ENCODE measurements at places on chromosomes 5 and 9. TPM values are rescaled to one million over a fixed set of nuclear protein-coding genes. Genes with fewer than 3 reads are reported as not detected.

DNA sequence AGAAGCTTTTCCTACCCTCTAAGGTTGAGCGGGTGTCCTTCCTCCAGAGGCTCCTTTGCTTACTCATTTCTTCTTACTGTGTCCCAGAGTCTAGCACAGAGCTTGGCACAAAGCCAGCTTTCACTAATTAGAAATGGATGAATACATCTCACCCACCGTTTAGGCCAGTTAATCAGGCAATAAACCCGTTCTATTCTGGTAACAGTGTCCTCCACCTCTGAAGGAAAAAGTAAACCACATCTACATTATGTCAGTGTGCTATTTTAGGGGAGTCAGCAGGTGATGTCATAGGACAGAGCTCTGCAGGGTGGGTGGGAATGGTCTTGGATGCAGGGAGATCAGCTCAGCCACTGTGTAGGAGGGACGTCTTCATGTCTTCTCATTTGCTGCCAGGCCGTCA is 109.2 kb downstream of the OSTF1 start:
- H3K4me1 ChIP-seq = no peaks in the 10 kb centered on the region
- H3K27ac ChIP-seq = no peak overlapping the region
- DNase-seq = no peak
- H3K36me3 ChIP-seq = no peaks in the 10 kb centered on the region

DNA sequence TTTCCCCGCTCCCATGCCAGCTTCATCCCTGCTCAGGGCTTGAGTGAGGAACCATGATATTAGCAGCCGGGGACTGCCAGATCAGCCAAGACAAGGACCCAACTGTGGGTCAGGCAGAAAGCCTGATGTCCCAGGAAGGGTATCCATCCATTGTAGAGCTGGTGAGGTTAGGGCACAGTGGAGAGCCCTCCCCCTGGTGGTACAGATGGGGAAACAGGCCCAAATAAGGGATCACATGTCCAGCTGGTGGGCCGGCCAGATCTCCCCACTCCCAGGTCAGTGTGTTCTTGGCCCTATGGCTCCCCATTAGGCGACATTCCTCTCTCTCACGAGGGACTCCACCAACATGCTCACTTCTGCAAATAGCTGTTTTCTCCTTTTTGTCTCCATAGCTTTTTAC is 9.0 kb downstream of the CDX1 start:
- no peak for DNase-seq
- no peak overlapping the region for H3K27ac ChIP-seq
- H3K4me1 ChIP-seq = no peaks in the 10 kb centered on the region
- no peaks in the 10 kb centered on the region for H3K27me3 ChIP-seq
- H3K4me3 ChIP-seq = no peak overlapping the region
- no peaks in the 10 kb centered on the region for H3K36me3 ChIP-seq

- peaks cover 60% of the 10 kb centered on the region for H3K27me3 ChIP-seq
- H3K27ac ChIP-seq = no peak overlapping the region
- peaks cover 18% of the 10 kb centered on the region for H3K4me1 ChIP-seq
- no peak for DNase-seq
- H3K36me3 ChIP-seq = no peaks in the 10 kb centered on the region
- no peak overlapping the region for H3K4me3 ChIP-seq
Observed at GRCh38 chr5:173231996-173232498, 3.0 kb downstream of the NKX2-5 start.

GRCh38 chr5:10556289-10556807 is 7.5 kb upstream of the ANKRD33B start:
- no peak overlapping the region for H3K4me3 ChIP-seq
- H3K4me1 ChIP-seq = peaks cover 11% of the 10 kb centered on the region

- no peak overlapping the region for H3K27ac ChIP-seq
- no peaks in the 10 kb centered on the region for H3K36me3 ChIP-seq
- no peak overlapping the region for H3K4me3 ChIP-seq
Observed at GRCh38 chr9:85895685-85896084, 45.3 kb upstream of the NAA35 start.

GRCh38 chr5:178331491-178331996 is 98.9 kb upstream of the PHYKPL start:
- DNase-seq = no peak
- H3K27me3 ChIP-seq = no peaks in the 10 kb centered on the region
- no peaks in the 10 kb centered on the region for H3K4me1 ChIP-seq
- H3K4me3 ChIP-seq = no peak overlapping the region
- no peaks in the 10 kb centered on the region for H3K36me3 ChIP-seq

GRCh38 chr5:135335031-135335828 is 63.8 kb downstream of the MACROH2A1 start:
- no peak overlapping the region for H3K27ac ChIP-seq
- H3K4me3 ChIP-seq = no peak overlapping the region
- no peaks in the 10 kb centered on the region for H3K4me1 ChIP-seq
- no peak for DNase-seq
- no peaks in the 10 kb centered on the region for H3K27me3 ChIP-seq

GRCh38 chr5:136276946-136277345 is 84.0 kb upstream of the SMIM32 start:
- H3K4me3 ChIP-seq = no peak overlapping the region
- no peaks in the 10 kb centered on the region for H3K4me1 ChIP-seq
- H3K27ac ChIP-seq = no peak overlapping the region
- no peaks in the 10 kb centered on the region for H3K36me3 ChIP-seq
- no peaks in the 10 kb centered on the region for H3K27me3 ChIP-seq

- no peaks in the 10 kb centered on the region for H3K4me1 ChIP-seq
- H3K36me3 ChIP-seq = no peaks in the 10 kb centered on the region
- H3K27me3 ChIP-seq = no peaks in the 10 kb centered on the region
- no peak overlapping the region for H3K4me3 ChIP-seq
- no peak for DNase-seq
- H3K27ac ChIP-seq = no peak overlapping the region
Observed at GRCh38 chr5:144422018-144422727, 251.5 kb downstream of the KCTD16 start.

DNA sequence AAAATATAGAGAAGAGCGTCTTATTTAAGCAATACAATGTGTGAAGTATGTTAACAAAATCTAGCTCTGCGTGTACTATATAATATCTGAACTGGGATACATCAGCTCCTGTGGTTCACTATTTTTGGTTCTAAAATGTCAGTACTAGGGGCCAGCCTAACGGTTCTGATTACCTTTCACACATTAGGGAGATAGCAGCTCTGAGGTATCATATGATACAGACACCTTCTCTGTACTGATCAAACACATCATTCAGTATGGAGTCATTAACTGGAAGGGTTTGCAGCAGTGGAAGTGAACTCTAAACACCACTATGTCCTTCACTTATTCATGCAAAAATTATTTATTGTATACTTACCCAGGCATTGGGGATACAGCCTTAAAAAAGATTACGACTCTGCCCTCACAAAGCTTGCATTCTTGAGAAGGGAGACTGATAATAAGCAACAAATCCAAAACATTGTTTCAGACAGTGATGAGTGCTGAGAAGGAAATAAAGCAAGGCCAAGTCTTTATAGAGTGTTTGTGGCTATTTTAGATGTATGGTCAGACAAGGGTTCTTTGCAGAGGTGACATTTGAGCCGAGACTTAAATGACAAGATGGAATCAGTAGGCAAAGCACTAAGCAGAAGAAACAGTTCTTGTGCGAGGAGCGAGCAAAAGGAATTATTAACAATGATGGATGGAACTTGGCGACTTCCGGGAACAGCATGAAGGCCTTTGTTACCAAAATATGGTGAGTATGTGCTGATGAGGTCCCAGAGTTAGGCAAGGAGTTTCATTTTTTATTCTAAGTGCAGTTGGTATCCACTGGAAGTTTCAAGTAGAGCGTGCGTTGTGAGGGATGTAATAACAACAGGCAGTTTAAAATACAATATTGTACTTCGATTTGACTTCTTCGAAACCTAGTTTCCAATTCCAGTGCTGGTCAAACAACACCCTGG is 1.8 kb upstream of the LNPEP start:
- no peaks in the 10 kb centered on the region for H3K36me3 ChIP-seq
- H3K27ac ChIP-seq = peak overlapping the region; percentile 83
- peak overlapping the region; percentile 60 for H3K4me3 ChIP-seq
- DNase-seq = no peak

- no peak for DNase-seq
- no peaks in the 10 kb centered on the region for H3K4me1 ChIP-seq
- no peak overlapping the region for H3K27ac ChIP-seq
- no peaks in the 10 kb centered on the region for H3K36me3 ChIP-seq
- H3K4me3 ChIP-seq = no peak overlapping the region
Observed at GRCh38 chr5:175230299-175230698, 213.7 kb downstream of the DRD1 start.

DNA sequence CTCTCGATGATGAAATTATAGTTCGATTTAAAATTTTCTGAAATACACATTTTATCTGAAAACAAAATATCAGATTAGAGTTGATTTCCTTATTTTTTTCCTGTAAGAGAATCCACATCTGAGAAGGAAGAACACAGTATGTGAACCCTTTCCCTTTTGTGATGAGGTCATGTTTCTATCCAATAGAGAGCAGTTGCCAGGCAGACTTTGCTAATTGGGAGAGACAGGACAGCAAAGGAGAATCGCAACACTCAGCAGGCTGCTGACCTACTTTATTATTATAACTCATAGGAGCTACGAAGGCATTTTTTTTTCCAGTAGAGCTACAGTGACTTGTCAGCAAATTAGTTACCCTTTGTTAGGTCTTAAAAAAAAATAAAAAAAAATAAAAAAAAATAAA is 242.1 kb downstream of the HCN1 start:
- H3K4me1 ChIP-seq = no peaks in the 10 kb centered on the region
- DNase-seq = no peak
- H3K4me3 ChIP-seq = no peak overlapping the region
- H3K27ac ChIP-seq = no peak overlapping the region

DNA sequence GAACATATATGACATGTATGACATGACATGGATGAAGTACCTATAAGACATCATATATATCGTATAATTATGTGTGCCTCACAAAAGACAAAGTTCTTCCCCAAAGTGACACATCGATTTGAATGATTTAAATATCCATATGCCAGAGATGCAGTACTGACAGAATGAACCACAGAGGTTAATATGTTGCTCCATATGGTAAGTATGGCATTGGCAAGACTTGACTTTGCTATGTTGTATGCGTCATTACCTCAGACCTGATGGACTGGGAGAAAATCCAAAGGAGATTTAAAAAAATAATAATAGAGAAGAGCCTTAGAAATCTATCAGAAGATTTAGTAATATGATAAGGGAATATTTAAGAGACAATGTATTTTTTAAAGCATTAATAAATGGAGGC is 263.2 kb downstream of the PJA2 start:
- no peak overlapping the region for H3K4me3 ChIP-seq
- H3K27ac ChIP-seq = no peak overlapping the region
- no peaks in the 10 kb centered on the region for H3K36me3 ChIP-seq
- DNase-seq = no peak
- H3K27me3 ChIP-seq = no peaks in the 10 kb centered on the region

DNA sequence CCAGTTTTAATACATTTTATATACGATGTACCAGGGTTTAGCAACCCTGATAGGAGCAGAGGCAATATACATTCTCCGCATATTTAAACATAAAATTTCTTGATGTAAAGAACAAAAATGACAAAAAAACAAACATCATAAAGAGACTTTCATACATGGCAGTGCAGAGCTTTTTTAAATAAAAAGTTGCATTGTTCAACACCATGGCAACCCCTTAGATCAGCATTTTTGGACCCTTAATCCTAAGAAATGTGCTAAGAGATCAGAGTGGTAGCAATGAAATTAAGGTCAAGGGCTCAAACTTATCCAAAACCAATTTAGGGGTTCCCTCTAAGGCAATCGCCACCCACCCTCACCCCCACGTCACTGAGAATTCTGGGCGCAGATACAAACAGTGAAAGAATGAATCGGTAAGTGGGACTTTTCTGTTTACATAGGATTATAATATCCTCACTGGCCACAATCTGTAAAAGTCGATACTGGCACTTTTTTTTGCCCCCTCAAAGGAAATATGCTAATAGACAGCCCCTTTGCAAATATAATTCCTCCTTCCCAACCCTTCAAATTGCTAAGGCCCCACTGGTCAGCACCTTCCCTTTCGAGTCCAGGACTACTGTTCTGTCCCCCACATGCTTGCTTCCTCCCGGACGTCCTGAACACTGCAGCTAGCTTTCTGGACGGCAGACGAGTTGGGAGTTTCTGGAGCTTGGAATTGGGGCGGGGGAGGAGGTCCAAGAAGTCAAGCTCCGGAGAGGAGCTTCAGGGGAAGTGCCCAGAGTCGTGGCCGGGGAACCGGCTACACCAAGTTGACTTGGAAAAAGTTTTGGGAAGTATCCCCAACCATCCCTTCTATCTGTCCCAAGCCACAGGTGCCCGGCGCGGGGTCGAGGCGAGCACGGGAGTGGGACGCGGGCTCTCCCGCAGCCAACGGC is 2.2 kb downstream of the GAS1 start:
- H3K36me3 ChIP-seq = no peaks in the 10 kb centered on the region
- H3K27me3 ChIP-seq = peaks cover 38% of the 10 kb centered on the region
- H3K4me1 ChIP-seq = peaks cover 14% of the 10 kb centered on the region
- DNase-seq = no peak

DNA sequence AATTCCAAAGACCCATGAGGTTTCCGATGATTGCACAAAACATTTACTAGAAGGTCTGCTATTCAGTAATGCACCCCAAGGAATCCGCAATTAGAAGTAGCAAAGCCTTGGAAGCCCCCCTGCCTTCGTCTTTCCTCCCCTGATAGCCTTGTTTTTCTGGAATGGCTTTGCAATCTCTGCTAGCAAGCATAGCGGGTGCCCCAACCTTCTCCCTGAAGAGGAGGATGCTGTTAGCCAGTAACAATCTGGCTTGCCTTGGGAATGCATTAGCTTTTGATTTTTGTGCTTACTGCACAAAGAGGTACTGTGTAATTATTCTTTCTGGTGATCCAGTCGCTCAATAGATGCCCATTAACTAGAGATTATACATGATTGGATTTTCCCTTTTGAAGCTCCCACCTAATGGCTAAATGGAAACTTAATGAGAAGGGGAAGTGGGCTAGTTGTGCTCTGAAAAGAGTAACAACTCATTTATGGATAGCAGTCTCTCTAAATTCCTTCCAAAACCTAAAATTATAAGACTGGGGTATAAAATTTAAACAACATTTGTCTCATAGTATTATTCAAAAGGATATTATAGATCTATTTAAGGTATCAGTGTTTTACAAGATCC is 91.6 kb downstream of the FBXW11 start:
- H3K27me3 ChIP-seq = no peaks in the 10 kb centered on the region
- no peak overlapping the region for H3K4me3 ChIP-seq
- no peak overlapping the region for H3K27ac ChIP-seq
- no peak for DNase-seq
- H3K36me3 ChIP-seq = no peaks in the 10 kb centered on the region
- peaks cover 24% of the 10 kb centered on the region for H3K4me1 ChIP-seq

- no peak for DNase-seq
- no peaks in the 10 kb centered on the region for H3K36me3 ChIP-seq
- no peaks in the 10 kb centered on the region for H3K4me1 ChIP-seq
- no peak overlapping the region for H3K27ac ChIP-seq
- no peaks in the 10 kb centered on the region for H3K27me3 ChIP-seq
Observed at GRCh38 chr5:14958188-14958587, 86.6 kb upstream of the ANKH start.

Gene NFIB
- total RNA-seq = not detected

Gene IFNA6
- total RNA-seq = not detected

Gene NAIF1
- 13.3 TPM for total RNA-seq

Gene LCN12
- total RNA-seq = 1.4 TPM

Gene PCDHB9
- 0.44 TPM for total RNA-seq

Gene OCLN
- total RNA-seq = 4.9 TPM

Gene TGFBI
- total RNA-seq = 13.2 TPM

Measured in CD4-positive, alpha-beta memory T cell (primary cell).